ENCODE measurements at places on chromosomes 2 and 18. TPM values are rescaled to one million over a fixed set of nuclear protein-coding genes. Genes with fewer than 3 reads are reported as not detected.

The NTSR2 gene
- total RNA-seq = not detected

DNA sequence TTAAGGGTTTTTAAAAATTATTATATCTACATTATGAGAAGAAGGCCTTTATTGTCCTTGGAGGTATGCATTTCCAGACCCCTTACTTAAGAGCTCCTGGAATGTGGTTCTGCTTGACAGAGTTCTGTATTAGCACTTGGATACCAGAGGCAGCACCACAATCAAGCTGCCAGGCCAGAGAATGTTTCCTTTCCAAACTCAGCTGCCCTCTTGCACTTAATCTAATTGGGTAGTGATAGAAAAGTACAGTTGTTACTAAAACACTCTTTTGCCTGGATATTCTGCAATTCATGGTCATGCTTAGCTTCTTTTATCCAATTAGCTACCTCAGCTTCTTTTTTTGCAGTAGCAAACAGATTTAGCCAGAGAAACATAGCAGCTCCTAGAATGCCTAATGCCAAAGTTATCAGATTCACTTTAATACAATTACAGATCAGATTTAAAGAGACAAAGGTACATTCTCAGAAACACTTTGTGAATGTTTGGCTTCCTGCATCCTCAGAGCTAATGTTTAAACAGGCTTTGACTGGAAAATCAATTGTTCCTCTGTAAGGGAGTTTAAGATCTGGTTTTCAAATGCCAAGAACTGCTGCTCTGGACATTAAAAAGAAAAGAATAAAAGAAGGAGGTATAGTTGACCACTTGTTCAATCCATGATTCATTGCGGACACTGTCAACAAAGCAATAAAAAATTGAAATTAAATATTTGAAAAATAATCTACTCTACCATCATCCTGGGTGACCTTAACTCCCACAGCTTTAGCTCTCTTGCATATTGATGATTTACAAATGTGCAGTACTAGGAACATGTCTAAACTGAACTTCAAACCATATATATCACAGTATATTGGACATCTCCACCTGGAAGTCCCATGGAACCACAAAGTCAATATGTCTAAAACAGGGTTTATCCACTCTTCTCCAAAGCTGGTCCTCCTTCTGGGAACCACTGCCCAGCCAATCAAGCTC, 12.8 kb downstream of the NOSTRIN start:
- DNase-seq = no peak

The AGAP1 gene
- not detected for total RNA-seq

- DNase-seq = no peak
These were observed 72.2 kb downstream of the TWIST2 start for GRCh38 chr2:238920053-238920452.

- DNase-seq = peak; percentile 72
These were observed 125.8 kb upstream of the HNMT start for GRCh38 chr2:137838255-137839092.

- DNase-seq = no peak
These were observed 2.9 kb upstream of the PTPN4 start for GRCh38 chr2:119756837-119757236.

DNA sequence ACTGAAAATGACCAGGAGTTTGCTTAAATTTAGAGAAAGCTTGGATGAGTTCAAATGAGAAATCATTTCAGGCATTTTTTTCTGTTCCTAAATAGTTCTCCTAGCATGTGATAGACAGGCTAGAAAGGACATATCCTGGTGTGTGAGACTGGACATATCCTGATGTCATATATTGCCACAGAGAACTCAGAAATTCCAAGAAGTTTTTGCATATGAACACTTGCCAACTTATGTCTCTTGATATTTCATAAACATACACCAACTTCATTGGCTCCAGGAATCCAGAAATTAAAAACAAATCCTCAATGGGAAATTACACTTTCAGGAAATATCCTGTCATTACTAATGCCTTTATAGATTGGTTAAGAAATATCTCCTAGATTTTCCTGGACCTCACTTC, 2.9 kb upstream of the SERPINB4 start:
- no peak for DNase-seq

DNA sequence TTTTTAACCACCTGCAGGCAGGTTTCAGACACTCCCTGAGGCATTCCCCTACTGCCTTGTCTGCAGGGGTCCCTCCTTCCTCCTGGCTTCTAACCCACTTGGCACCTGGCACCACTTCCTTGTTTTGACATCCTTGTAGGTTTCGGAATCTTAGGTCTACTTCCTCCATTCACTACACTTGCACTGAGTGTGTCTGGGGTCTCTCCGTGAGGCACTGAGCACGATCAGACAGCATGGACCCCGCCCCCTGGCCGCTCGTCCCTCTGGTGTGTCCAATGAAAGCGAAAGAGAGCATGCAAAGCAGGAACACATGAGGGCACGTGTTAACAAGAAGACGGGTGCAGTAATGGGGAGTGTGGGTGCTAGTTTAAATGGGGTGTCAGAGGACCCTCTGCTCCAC, 63.8 kb downstream of the HAUS1 start:
- peak; percentile 89 for DNase-seq

GRCh38 chr2:24586955-24587354, 95.9 kb downstream of the NCOA1 start:
- no peak for DNase-seq

- no peak for DNase-seq
These were observed 58.6 kb upstream of the TFPI start for GRCh38 chr2:187612857-187613256.

GRCh38 chr2:201444746-201445465, 6.4 kb downstream of the TRAK2 start:
- no peak for DNase-seq

GRCh38 chr2:172375251-172375650, 52.1 kb upstream of the ITGA6 start:
- DNase-seq = no peak

DNA sequence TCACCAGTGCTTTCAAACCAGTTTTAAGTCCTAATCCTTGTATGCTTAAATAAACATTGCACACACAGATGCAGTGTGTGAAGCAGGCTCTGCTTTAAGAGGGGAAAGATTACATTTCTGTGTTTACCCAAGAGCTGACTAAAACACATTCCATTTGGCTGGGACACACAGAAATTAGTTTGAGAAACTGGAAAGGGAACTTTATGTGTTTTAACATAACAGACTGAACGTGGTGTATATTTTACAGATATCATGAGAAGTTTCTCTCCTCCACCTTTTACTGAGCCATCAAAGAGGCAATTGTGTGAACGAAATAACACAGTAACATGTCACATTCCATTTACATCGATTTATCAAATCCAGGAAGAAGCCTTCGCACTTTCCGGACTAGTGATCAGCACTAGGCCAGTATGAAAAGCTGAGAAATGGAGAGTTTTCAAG, 121.8 kb downstream of the MAIP1 start:
- no peak for DNase-seq

The STPG4 gene
- total RNA-seq = not detected

DNA sequence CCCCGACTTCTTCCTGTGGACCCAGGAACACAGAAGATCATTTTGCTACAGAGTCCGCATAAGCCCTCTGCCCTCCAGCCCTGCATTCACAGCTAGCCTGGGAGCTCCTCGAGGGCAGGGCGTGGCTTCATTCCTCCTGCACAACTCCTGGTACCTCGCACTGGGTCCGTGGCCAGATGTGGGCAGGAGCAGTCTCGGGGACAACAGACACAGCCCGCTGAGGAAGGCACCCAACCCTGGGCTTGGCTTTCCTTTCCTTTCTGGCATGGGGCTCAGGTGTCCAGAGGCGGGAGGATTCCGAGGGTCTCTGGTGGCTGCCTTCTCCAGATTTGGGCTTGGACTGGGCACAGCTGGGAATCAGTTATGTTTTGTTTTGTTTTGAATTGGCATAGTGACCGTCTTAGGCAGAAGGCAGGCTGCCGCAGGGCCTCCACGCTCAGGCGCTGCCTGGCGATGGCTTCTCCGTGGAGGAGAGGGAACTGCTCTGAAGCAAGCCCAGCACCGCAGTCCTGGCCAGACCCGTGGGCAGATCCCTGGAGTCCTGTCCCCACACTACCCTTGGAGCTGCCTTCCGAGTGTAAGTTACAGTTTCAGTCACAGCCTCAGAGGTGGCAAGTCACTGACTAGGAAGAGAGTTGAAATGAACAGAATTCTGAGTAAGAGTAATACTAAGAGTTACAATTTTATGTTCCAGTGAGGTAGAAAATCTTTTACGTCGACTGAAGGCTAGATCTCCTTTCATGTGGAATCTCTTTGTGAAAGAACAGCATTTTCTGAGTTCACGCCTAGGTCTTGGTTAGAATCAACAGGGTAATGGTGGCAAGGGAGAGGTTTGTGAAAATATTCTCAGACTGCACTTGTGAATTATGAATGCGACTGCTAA, 47.9 kb downstream of the LDLRAD4 start:
- no peak for DNase-seq

GRCh38 chr18:10234281-10234680, 220.2 kb upstream of the APCDD1 start:
- DNase-seq = no peak

DNA sequence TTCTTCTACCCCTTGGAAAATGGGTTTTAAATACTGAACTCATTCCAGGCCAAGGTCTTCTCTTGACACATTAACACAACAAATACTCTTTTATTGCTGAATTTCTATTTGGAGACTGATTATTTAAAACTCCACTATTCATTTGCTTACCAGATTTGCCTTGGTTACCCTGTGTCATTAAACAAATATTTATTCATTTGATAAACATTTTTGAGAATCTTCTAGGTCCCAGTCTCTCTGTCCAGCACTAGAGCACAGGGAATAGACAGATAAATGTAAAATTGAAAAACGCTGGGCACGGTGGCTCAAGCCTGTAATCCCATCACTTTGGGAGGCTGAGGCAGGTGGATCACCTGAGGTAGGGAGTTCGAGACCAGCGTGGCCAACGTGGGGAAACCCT, 9.8 kb upstream of the MRO start:
- no peak for DNase-seq

GRCh38 chr2:224910574-224910925, 131.7 kb downstream of the DOCK10 start:
- DNase-seq = no peak

DNA sequence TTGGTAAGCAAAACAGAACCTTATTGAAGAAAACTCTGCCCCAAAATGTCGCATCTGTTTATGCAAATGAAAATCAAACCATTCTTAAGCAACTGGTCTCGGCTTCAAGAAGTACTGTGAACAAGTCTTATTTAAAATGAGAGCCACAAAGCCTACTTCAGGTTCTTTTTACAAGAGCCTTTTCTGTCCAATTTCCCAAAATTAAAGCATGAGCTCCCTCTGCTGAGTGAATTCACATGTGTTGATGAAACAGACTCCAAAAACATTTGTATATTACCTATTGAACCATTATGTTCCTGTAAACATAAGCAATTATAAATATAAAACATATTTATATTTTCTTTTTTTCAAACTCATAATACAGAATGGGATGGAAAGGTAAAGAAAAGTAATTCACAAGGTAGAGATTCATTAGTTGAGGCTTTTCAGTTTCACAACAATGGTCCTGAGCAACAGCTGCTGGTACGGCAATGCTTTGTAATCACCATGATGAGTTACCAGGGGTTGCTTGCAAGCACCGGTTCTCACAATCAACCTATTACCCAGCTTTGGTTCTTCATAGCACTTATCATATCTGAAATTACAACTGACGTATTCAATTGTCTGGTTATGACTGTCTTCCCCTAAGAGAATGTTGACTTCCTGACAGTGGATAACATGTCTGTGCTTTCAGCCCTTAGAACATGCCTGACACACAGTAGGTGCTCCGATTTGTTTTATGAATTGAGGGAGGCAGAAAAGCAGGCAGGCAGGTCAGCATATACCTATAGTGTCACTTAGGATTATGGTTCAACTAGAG, 108.4 kb upstream of the BZW1 start:
- peak; percentile 76 for DNase-seq

DNA sequence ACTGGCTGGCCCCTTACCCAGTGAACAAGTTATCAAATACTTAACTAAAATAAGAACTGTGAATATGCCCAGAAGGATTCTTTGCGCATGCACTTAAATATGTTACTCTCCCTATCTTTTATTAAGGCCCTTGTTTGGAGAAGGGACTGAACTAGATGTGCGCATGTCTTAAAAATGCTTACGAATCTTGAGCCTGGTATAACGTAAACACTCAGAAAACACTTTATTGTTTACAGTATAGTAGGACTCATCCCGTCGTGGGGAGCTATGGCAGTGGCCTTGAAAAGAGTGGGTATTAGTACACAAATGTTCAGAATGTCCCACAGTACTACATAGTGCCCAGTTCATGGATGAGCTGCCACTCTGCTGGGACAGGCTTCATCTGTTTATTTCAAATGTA, 75.9 kb upstream of the MAP4K3 start:
- no peak for DNase-seq

GRCh38 chr2:198596985-198597384, 792.6 kb downstream of the PLCL1 start:
- no peak for DNase-seq

GRCh38 chr2:42722320-42723190, 41.4 kb downstream of the OXER1 start:
- no peak for DNase-seq

The DSC2 gene
- not detected for total RNA-seq

- DNase-seq = no peak
These were observed 277.9 kb downstream of the NDUFA10 start for GRCh38 chr2:239747274-239747673.

The TUBA4B gene
- total RNA-seq = not detected

DNA sequence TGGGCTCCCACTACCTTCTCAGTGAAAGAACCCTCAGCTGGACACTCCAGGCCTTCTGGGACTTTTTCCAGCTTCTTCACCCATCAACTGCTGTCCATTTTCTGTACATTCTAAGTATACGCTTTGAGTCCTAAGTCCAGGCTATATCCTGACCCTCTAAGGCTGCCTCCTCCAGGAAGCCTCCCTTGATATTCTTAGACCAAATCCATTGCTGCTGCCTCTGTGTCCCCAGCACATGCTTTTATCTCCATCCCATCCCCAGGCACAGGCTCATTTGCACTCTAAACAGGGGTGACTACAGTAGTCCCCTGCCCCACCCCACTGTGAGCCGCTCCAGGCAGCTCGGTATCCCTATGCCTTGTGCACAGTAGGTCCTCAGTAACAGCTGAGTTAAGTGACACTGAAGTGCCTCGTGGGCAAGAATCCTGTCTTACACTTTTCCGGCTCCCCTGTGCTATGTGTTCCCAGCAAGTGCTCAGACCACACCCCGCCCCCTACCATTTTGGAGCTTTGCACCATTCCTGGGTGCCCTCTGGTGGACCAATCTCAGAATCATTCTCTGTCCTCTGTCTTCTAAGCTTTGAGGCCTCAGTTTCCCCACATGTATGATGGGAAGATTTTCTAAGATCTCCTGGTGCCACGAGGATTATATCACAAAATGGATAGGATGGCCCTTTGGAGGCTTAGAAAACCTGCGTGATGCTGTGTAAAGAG, 34.9 kb downstream of the EMX1 start:
- DNase-seq = no peak

GRCh38 chr2:195575016-195575415, 82.0 kb upstream of the SLC39A10 start:
- DNase-seq = no peak
